ENCODE measurements at places on chromosomes 11 and 22.

- DNase-seq, result no peak
Measured at GRCh38 chr11:131326829-131327228, 43.6 kb upstream of the NTM start.

DNA sequence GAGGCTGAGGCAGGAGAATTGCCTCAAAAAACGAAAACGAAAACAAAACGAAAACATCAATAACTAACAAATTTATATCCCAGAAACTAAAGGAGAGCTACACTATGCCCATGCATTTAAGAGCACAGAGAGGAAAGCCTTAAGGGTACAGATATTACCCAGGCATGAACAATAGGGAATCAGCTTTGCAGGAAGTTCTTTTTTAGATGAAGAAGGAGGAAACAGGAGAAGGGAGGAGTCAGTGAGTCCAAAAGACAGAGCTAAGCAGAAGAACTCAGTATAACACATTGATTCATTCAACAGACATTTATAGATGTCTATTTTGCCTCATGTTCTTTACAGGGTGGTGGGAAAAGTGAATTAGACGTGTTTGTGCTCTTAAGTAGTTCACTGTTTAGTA, 8.3 kb downstream of the MRPL17 start:
- DNase-seq, result peak; percentile 55

GRCh38 chr11:91596111-91596510, 628.5 kb upstream of the FAT3 start:
- no peak for DNase-seq

- DNase-seq, result no peak
Measured at GRCh38 chr11:98455500-98456307, 565.0 kb upstream of the CNTN5 start.

DNA sequence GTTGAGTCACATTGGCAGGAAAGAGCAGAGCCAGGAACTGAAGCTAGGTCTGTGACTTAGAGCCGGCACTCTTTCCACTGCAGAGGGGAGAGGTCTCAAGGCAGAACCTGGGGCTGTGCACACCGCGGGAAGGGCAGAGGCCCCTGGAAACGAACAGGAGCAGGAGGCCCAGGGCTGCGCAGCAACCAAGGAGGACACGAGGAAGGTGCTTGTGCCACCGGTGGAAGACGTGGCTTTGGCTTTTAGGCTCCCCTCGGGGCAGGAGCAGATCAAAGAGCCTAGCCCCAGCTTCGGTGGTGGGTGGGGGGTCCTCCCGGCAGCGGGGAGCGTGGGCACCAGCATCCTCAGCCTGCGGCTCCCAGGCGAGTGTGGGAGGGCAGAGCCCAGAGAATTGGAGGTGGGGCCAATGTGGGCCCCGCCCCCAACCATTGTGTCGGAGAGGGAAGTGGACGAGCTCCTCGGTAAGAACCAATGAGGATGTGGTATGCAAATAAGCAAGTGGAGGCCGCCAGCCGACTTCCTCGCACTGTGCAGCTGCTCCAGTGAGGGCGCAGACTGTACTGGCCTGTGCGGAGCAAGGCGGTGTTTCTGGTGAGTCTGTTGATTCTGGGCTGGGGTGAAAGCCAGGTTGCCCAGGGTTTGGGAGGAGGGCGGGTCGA, at the start of gene CCDC116:
CCDC116 (plus strand) TSS at position 524 of the 659 bp plus-strand sequence. CDS start 422 bp downstream, outside the sequence.
- peak; percentile 67 for DNase-seq

- no peak for DNase-seq
Measured at GRCh38 chr11:120133216-120134105, 4.5 kb downstream of the TRIM29 start.

GRCh38 chr22:43838161-43838560, 24.2 kb downstream of the SULT4A1 start:
- DNase-seq, result no peak

GRCh38 chr22:41822317-41823057, 10.4 kb upstream of the SREBF2 start:
- peak; percentile 35 for DNase-seq

- no peak for DNase-seq
Measured at GRCh38 chr11:69832561-69833413, 13.6 kb upstream of the FGF3 start.

DNA sequence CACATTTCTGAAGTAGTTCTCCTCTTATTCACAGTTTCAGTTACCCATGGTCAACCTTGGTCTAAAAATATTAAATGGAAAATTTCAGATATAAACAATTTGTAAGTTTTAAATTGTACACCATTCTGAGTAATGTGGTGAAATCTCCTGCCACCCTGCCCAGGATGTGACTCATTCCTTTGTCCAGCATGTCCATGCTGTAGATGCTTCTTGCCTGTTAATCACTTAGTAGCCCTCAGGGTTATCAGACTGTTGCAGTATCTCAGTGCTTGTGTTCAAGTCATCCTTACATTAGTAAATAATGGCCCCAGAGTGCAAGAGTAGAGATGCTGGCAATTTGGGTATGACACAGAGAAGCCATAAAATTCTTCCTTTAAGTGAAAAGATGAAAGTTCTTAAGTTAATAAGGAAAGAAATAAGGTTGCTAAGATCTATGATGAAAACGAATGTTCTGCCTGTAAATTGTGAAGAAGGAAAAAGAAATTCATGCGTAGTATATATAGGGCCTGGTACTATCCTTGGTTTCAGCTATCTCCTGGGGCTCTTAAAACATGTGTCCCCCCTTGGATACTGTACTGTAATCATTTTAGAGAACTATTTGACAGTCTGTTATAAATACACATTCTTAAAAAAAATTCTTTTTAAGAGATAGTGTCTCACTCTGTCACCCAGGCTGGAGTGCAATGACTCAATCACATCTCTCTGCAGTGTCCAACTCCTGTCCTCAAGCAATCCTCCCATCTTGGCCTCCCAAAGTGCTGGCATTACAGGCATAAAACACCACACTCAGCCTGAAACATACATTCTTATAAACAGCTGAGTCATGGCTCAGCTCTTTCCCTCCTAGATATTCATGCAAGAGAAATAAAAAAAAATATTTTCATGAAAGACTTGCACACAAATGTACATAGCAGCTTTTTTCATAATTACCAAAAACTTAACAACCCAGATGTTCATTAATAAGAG, 31.3 kb downstream of the MTNR1B start:
- no peak for DNase-seq

- DNase-seq, result no peak
Measured at GRCh38 chr11:56700242-56700913, 1.5 kb downstream of the OR9G1 start.

- no peak for DNase-seq
Measured at GRCh38 chr11:115653926-115654325, 149.7 kb upstream of the CADM1 start.

GRCh38 chr11:2787816-2788167, 88.0 kb upstream of the KCNQ1OT1 start:
- DNase-seq, result no peak

- DNase-seq, result peak; percentile 19
Measured at GRCh38 chr11:65672180-65672860, 9.6 kb upstream of the RELA start.

GRCh38 chr11:7893796-7894195, 37.3 kb downstream of the OR10A6 start:
- no peak for DNase-seq

DNA sequence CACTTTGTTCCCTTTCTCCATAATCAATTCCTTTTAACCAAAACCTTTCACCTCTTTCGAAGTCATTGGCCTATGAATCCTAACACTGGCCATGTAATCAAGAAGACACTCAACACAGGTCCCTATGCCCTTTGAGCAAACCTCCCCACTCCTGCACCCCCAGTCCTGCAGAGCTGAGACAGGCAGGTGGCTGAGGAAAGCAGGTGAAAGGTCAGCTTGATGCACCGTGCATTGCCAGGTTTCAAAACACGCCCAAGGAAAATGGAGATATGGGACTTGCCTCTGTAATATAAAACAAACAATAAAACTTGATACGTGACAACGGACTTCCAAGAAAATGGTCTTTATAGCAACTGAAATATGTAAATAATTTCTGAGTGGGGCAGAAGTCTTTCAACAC, 10.6 kb downstream of the CPT1A start:
- no peak for DNase-seq

DNA sequence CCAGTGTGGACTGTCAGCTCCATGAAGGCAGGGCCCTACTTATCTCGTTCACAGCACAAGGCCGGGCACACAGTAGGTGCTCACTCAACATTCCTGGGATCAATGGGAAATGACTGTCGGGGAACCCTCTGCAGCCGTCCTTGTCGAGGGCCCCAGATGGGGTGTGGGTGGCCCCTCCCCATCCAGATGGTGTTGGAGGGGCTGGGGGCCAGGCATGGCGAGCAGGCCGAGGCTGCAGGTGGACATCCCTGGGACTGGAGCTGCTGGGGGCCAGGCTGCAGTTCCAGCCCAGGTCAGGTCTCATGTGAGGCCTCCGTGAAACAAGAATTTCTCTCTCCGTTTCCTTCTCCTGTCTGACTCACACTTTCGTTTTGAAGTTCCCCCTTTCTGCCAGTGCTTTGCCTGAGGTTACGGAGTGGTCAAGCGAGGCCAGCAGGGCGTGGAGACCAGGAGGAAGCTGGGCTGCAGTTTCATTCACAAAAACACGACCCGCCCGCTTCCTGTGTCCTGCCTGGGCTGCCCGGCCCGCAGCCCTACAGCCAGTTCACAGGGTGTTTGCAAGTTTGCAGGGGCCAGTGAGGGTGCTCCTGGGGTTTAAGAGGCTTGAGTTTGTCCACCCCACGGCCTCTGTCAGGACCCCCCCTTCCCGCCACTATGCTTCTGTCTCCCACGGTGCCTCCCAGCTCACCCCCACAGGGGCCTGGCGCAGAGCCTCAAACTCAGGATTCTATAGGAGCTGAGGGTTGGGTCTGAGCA, 4.5 kb downstream of the MYEOV start:
- peak; percentile 96 for DNase-seq

DNA sequence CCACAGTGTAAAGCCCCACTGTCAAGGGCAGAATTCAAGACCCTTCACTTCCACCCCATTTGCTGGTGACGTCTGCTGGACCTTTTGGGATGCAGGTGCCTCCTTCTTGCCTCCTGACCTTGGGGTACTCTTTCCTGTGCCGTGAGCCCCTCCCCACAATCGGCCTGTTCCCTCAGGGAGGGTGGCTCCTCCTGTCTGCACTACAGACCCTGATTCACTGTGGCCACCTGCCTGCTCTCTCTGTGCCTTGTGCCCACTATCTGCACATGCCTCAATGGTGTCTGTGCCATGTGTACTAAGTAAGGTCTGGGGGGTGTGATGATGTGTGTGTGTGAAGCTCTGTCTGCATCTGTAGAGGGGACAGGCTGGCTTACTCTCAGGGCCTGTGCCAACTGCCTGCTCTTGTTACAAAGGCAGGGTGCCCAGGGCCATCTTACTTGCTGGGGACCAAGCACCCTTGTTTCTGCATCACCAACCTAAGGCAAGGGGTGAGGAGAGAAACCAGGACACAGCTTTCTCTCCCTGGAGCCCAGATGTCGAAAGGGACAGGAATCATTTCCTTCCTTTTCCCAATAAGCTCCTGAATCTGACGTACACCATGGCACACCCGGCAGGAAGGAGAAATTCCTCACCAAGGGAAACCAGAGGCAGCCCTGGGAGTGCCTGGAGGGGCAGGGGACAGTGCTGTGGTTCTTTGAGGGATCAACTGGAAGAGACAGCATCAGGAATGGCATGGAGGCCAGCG, 3.7 kb downstream of the PPM1F start:
- DNase-seq, result no peak

GRCh38 chr22:24379536-24379935, 47.9 kb upstream of the ADORA2A start:
- no peak for DNase-seq

- DNase-seq, result no peak
Measured at GRCh38 chr11:27012234-27012921, 18.5 kb downstream of the FIBIN start.

DNA sequence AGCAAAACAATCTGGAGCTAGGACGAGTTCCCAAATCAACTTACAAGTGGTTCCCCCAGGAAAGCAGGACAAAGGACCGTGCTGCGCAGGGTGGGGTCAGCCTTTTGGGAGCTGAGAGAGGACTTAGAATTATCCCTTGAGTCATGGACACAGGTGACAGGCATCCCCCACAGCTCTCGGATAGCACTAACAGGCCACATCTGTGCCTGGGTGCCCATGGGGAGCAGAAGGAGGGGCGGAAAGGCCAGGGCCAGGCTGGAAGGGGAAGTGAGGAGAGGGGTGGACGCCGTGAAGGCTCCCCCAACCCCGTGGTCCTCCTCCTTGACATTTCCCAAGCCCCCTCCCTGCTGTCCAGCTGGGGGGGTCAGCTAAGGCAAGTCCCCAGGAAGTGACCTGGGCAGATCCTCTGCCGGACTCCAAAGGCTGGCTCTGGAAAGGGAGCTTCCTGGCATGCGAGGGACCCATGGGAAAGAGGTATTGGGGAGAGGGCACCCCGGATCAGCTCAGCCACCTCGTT, 31.6 kb upstream of the A4GALT start:
- no peak for DNase-seq

- DNase-seq, result no peak
Measured at GRCh38 chr11:35234460-35235156, 95.6 kb downstream of the CD44 start.

DNA sequence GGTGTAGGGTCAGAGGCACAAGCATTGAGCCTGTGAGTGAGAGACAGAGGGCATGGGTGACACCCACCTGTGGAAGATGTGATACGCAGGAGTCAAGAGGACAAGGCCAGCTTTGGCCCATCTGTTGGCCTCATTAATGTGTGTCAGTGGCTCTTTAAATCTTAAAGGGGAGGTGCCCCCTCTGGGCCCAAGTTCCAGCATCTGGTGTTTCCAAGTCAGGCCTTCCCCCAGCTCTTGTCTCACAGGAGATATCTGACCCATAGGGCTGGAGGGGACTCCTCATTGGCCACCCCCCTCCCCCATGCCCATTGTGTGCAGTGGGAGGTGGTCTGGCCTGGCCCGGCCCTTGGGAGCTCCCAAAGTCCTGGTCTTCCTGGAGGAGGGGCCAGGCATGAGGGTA, 8.9 kb downstream of the KCNK7 start:
- DNase-seq, result peak; percentile 65

DNA sequence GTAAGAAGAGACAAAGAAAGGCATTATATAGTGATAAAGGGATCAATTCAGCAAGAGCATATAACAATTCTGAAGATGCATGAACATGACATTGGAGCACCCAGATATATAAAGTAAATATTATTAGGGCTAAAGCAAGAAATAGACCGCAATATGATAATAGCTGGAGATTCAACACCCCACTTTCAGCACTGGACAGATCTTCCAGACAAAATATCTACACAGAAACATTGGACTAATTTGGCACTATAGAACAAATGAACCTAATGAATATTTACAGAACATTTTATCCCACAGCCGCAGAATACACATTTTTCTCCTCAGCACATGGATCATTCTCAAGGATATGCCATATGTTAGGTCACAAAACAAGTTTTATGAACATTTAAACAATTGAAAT, 633.1 kb downstream of the JRKL start:
- DNase-seq, result no peak

DNA sequence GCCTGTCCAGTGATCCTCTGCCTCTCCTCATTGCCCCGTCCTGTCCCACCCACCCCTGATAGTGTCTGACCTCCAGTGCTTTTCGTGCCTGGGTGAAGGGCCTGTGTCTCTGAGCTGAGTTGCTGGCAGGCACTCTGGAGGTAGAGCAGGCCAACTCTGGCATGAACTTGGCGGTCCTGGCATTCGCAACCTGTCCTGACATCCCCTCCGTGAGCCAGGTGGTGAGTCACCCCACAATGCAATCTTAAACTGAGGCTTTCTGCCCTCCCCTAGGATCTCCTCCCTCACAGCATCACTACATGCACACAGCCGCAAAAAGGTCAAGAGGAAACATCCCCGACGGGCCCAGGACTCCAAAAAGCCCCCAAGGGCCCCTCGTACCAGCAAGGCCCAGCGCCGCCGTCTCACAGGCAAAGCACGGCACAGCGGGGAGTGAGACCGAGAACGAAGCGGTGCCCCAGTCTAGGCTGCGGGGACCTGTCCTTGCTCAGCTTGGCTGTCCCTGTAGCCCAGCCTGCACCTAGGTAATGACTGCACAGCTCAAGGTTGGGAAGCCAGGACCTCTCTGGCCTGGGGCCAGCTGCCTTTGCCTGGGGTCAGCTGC, 4.9 kb downstream of the NOL12 start:
- no peak for DNase-seq
